ENCODE measurements at places on chromosomes 2 and 18.

DNA sequence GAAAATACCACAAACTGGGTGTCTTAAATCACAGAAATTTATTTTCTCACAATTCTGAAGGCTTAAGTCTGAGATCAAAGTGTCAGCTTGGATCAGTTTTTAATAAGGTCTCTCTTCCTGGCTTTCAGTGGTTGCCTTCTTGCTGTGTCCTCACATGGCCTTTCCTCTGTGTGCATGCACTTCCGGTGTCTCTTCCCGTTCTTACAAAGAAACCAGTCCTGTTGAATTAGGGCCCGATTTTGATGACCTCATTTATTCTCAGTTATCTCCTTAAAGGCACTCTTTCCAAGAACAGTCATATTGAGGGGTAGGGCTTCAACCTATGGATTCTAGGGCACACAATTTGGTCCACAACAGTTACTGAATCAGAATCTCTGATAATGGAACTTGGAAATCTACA, 5.4 kb upstream of the XIRP2 start:
- DNase-seq = no peak

GRCh38 chr2:25711675-25712354, 38.4 kb upstream of the DTNB start:
- no peak for DNase-seq

DNA sequence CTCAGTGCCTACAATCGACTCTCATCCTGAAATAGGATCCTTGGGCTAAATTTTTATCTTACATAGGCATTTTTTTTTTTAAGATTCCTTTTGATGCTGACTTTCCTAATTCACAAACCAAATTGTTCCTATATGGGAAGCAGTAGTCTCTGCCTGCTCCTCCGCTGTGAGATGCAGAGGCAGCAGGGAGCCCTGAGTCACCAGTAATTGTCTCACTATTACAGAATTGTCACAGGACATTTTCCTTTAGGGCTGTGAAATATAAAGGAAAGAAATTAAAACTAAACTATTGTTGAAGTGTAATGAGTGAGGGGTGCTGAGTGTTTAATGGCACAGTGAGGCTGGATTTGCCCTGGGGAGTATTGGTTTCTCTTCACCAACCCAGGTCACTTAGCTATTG, 63.8 kb downstream of the MYO3B start:
- no peak for DNase-seq

DNA sequence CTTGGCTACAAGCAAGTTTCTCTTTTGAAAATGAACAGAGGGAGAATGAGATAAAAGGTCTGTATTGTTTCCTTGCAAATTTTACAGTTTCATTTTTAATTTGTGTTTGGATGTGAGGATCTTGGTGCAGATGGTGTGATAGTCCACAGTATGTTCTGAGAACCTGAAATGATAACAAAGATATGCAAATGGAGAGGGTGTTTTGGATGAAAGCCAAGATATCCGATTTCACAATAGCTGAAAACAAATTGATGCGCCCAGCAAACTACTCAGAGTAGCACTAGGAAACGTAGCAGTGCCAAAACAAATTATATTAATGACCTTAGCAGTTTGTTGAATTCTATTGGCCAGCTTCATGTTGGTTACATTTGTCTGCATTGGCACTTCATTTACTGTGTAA, 683.5 kb downstream of the TMEM182 start:
- DNase-seq = peak; percentile 75

GRCh38 chr2:232689152-232689910, 7.8 kb upstream of the GIGYF2 start:
- no peak for DNase-seq

GRCh38 chr2:43788646-43789045, 14.8 kb downstream of the DYNC2LI1 start:
- DNase-seq = no peak

GRCh38 chr2:37656512-37657423, 14.7 kb downstream of the CDC42EP3 start:
- no peak for DNase-seq

GRCh38 chr2:190767821-190768220, 112.8 kb upstream of the GLS start:
- DNase-seq = no peak

DNA sequence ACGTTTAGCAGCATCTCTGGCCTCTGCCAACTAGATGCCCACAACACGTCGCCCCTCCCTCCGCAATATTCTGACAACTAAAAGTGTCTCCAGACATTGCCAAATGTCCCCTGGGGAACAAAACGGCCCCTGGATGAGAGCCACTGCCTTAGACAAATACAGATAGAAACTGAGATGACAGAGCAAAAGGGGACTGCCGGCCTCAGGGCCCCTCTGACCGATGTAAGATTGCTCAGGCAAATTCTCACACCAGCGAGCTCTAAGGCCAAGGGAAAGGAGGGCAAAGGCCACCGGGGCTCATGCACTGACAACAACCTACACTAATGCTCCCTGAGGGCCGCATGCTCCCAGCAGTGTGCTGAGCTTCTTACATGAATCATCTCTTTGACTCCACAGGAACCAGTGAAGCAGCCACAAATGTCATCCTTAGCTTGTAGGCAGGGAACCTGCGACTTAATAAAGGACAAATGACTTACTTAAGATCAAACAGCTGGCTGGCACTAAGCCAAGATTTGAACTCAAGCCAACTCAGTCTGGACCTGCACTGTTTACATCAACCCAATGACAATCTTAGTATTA, 228.5 kb downstream of the TTC32 start:
- no peak for DNase-seq

DNA sequence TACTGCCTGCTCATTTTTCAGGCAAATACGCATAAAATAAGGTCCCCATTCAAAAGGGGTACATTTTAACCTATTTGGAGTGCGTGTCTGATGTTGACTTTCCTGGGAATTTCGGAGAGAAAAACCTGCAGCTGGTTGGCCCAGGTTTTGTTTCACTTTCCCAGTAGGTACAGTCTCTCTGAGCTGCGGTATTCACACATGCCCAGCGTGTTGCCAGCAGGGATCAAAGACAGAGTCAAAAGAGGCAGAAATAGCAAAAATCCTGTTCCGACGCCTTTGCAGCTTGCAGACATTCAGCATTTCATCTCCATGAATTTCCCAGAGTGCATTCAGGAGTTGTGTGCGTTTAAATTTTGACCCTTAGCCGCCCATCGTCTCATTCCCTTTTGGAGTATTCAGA, 855.4 kb upstream of the CELF4 start:
- no peak for DNase-seq

GRCh38 chr2:134532537-134532936, 186.3 kb downstream of the TMEM163 start:
- DNase-seq = no peak

DNA sequence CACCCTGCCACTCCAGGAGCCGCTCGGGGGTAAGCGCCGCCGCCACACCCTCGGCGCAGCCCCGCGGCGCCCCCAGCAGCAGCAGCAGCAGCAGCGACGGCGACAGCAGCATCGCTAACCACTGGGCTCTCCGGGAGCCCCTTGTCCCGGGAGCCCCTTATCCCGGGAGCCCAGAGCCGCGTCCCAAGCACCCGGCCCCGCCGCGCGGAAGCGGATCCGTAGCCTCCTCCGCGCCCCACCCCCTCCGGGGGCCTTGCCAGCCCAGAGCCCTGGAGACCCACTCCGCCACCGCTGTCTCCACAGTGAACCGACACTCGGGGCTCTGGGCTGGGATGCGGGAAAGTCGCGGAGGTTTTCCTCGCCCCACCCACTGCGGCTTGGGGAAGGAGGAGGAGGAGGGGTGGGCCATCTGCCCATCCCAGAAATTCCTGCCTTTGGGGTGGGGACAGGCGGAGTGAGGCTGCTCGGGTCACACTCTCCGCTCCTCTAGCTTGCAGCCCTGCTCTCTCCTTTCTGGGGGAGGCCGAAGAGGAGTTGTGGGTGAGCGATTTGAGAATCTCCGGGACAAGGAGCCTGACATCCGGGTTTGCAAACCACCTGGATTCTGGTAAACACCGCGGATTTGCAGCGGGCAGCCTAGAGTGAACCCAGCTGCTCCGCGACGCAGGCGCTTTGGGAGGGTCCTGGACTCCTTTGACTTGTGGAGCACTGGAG, at the start of gene PLA2R1:
PLA2R1 (minus strand) TSS at position 324 of the 714 bp plus-strand sequence; CDS start at position 112, 212 bp downstream.
- no peak for DNase-seq

DNA sequence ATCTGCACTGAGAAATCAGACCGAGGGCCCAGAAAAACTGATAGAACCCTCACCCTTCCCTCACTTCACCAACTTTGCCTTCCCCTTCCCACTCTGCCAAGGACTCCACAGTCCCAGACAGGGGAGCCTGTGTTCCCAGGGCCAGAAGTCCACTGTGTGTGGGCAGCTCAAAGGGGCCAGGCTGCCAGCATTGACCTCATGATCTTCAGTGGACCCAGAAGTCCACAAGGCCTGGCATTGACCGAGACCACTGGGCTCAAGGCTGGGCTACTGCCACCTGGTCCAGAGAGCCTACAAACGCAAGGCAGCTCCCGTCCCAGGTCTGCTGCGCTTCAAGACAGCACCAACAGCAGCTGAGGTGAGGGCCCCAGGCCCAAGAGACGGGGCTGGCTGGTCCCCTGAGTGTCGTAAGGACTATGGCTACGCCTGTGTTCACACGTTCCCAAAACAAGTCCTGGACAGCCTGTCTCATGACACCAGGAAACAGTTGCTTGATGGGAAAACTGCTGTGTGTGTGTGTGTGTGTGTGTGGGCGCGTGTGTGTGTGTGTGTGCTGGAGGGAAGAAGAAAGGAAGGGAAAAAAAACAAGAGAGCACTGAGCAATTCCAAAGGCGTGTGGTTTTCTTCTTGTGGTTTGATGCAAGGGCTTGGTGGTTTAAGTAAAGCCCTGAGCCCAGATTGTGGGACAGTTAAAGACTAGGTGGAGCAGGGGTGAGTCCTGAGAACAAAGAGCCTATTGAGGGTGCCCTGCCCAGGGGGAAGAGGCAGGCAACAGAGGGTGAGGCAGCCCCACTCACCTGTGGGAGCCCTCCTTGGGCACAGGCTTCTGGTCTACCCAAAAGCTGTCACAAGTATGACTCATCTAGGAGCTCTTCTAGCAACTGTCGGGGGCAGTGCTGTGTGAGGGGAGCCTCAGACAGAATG, 46.6 kb upstream of the ZBTB7C start:
- no peak for DNase-seq

- DNase-seq = no peak
Observed at GRCh38 chr2:42871372-42871771, 79.0 kb upstream of the HAAO start.

DNA sequence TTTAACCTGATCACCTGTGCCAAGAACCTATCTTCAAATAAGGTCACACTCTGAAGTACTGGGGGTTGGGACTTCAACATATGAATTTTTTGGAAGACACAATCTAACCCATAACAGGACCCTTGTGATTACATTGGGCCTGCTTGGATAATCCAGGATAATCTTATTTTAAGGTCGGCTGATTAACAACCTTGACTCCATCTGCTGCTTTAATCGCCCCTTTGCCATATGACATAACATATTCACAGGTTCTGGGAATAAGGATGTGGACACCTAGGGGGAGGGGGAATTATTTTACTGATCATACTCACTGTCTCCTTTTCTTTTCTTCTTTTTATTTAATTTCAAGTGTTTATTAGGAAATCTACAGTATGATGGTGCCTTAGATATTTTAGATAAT, 34.8 kb downstream of the CDH20 start:
- no peak for DNase-seq

DNA sequence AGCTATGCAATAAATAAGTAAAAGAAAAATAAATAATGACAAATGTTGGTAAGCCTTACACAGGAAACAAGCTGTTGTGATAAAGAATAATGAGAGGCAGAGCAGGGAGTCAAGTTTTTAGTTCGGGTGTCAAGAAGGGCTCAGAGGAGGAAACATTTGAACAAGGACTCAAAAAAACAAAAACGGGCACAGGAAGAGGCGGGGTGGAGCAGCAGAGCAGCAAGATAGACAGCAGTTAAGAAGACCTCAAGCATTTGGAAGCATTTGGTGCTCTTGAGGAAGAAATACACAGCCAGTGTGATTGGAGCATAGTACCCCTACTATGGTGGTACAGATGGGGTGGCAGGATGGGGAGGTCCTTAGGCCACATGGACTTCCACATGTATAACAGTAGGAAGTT, 2.8 kb downstream of the TMEM169 start:
- DNase-seq = no peak

DNA sequence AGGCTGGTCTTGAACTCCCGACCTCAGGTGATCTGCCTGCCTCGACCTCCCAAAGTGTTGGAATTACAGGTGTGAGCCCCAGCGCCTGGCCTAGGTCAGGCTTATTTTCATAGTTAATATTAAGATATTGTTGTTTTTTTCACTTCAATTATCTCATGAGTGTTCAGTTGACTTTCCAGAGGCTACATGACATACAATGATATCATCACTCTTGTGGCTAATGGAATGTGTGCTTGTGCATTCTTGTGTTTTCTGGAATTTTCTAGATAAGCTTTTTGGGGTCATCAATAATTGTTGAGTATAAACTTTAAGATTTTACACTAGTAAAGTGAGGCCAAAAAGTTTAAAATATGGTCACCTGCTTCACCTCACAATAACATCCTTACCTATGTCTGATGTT, 180.9 kb downstream of the FIGN start:
- no peak for DNase-seq

DNA sequence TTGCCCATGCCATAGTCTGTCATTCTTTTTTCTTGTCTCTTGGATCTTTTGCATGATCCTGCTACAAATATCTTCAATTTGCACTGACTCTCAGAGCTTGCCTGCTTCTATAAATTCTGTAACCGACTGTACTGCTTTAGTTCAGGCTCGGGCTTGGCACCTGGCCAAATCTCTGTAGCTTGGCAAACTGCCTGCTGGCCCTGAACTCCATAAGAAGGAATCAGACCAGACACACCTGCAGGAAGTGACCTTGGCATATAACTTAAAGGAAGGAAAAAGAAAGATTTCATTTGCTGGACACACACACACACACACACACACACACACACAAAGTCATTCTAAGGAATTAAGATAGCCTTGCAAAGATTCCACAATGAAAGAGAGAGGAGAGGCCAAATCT, 291.2 kb upstream of the DDX18 start:
- DNase-seq = peak; percentile 73

- DNase-seq = no peak
Observed at GRCh38 chr2:128260239-128261138, 58.2 kb downstream of the HS6ST1 start.

DNA sequence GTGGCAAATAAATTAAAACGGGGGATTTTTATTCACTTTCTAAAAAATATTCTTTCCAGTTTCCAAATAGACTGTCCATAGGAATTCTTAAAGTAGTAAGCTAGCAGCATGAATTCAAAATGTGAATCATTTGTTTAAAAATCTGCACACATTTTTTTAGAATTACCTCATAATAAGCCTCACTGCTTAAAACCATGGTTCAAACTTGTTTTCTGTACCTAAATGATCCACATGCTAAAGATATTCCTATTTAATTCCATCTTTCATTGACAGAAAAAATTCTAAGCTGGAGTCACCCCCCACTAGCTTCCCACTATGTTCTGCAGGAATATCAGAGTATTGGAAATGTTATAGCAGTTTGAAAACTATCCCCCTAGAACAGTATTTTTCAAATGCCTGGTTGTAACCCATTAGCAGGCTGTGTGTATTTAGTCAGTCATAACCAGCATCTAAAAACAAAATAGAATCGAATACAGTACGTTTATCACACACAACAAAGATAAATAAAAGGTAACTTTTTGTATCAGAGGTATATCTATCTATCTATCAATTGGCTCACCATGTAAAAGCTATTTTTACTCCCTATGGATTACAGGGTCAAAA, 11.2 kb upstream of the IKZF2 start:
- no peak for DNase-seq

GRCh38 chr2:102453501-102453900, 19.5 kb upstream of the SLC9A4 start:
- no peak for DNase-seq
